Thoracic aorta (tissue), 2 donors: ENCODE measurements at places on chromosomes 2 and 18. TPM values are rescaled to one million over a fixed set of nuclear protein-coding genes. Genes with fewer than 3 reads are reported as not detected.

DNA sequence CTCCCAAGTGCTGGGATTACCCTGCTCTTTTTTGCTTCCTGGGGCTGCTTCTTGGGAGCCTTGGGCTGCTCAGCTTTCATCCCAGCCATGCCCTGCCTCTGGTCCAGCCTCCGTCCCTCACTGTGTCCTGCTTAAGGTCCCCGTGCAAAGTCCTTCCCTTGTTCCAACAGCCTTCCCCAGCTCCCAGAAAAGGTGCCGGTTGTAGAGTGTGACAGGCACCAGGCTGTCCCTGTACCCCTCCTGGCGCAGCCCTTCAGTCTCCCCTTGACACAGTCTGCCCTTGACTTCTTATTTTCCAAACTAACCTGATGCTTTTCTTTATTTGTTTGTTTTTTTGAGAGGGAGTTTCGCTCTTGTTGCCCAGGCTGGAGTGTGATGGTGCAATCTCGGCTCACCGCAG lies 20.1 kb upstream of the ALPI start:
- DNase-seq: no peak

DNA sequence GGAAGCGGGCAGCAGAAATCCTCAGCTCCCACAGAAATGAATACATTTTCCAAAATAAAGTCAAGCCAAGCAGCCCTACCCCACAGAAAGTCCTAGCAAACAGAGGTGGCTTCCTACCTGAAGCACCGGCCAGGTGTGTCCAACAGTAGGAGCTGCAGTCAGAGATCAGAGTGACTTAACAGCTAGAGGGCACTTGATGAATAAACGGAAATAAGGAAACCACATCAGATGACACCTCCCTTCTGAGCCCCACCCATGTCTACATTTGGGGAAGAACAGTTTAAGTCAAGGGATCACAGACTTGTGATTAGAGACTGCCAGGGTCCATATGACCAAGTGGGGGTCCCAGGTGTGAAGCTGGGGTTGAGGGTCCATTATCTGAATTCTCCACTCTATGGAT lies at the start of gene CXCR1:
TSS of gene CXCR1 (minus strand) at position 172 of the 400 bp plus-strand sequence. CDS start 1,751 bp downstream, outside the sequence.
- DNase-seq: no peak

- DNase-seq: no peak
Observed at GRCh38 chr2:239616729-239617128, 215.9 kb upstream of the HDAC4 start.

DNA sequence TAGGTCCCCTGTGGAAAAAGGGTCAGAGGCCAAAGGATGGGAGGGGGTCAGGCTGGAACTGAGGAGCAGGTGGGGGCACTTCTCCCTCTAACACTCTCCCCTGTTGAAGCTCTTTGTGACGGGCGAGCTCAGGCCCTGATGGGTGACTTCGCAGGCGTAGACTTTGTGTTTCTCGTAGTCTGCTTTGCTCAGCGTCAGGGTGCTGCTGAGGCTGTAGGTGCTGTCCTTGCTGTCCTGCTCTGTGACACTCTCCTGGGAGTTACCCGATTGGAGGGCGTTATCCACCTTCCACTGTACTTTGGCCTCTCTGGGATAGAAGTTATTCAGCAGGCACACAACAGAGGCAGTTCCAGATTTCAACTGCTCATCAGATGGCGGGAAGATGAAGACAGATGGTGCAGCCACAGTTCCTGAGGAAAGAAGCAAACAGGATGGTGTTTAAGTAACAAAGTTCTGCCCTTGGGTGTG lies 165.8 kb downstream of the RPIA start:
- no peak for DNase-seq

DNA sequence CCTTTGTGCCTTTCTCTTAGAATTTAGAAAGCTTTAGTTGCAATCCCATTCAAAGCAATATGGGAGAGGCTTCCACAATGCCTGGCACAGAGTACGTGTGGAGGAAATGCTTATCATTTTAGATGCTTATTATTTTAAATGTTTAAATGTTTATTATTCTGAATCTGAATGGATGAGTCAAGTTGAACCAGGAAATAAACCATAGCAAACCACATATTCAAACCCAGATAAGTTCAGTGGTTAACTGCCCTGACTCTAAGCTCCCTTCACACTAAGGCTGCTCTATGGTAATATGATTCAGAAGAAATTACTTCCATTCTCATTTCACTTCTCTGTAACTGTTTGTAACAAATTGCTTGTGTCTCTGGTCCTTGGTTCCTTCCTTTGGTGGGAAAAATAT lies 5.2 kb upstream of the PPP4R1 start:
- DNase-seq: no peak

DNA sequence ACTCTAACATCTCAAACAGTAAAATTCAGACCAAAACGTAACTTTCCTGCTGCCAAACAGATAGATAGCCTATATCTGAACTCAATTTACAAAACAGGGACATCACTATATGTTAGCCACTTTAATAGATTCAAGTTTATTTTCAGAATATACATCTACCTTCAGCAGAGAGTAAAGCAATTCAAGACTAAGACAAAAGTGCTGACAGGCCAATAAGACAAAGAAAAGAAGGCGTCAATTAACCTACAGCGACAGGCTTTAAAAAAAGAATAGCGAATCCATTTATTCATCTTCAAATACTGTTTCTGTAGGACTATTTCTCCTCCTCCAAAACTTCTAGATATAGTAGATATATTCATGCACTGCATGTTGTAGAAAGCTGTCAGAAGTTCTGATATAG lies 333.0 kb downstream of the GRB14 start:
- no peak for DNase-seq

GRCh38 chr2:42085706-42086487 lies 38.1 kb downstream of the PKDCC start:
- DNase-seq: no peak

DNA sequence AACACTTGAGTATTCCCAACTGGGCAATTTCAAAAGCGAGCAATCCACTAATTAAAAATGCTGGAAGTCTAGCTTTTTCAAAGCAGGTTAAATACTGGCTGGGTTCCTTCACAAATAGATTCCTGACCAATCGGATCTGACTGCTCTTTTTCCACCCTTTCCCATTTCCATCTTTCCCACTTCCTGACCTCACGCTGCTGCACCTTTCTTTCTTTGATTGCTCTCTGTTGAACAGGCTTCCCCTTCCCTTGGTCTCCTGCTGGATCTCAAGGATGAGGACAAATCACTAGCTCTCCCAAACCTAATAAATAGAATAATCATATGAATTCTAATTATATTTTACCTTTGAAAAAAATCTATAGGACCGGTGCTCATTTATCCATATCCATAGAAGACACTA lies 121.2 kb downstream of the TCF4 start:
- no peak for DNase-seq

GRCh38 chr2:46269544-46270273 lies 27.5 kb upstream of the EPAS1 start:
- no peak for DNase-seq

GRCh38 chr2:41580806-41581205 lies 467.0 kb upstream of the PKDCC start:
- no peak for DNase-seq

- DNase-seq: no peak
Observed at GRCh38 chr18:10032331-10033015, 118.7 kb downstream of the VAPA start.

- DNase-seq: no peak
Observed at GRCh38 chr2:122570641-122571040, 815.2 kb downstream of the TSN start.

DNA sequence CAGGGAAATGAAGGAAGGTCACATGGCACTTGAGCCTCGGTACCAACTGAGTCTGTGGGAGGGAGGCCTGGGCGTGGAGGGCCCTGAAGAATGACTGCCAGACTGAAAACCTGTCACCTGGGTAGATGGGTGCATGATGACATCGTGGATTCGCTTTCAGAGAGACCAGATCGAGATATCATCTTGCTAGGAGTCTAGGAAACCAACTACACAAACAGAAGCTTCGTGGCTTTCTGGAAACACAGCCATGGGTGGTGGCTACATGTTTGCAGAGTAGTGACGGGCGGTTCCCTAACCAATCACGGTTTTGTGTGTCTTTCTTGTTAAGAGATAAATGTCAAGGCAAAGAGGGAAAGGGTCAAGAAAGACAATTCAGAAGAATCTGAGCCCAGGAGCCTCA lies 155.0 kb downstream of the EIPR1 start:
- DNase-seq: no peak

DNA sequence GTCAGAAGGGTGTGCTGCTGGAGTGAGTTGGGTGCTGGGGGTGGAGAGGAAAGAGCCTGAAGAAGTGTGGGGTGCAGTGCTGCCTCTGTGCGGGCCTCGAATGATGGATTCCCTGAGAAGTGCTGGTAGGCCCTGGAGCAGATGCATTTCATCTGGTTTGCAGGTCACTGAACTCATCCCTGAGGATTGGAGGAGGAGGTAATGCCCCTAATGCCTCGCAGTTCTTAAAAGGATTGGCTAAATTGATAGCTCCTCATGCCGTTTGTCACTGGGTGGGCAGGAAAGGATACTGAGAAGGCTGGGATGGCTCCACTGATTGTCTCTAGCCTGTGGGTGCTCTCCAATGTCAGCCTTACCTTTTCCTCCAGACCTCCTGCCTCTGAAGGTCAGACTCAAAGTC lies 74.1 kb downstream of the CTIF start:
- DNase-seq: no peak

DNA sequence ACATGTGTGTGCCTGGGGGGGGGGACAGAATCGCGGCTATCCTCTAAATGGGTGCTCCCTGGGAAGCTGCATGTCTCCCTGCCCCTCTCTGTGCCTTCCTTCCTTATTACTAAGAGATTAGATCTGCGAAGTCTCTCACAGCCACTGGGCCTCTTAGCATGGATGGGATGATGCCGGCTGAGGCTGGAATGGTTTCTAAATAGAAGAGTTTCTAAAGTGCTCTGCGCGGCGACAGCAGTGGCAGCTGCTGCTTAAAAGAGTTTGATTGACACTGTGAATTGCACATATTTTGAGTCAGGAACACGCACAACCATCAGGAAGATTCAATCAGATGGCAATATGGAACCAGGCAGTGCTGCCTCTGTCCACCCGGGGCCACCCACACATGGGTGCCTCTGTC lies 163.8 kb downstream of the CLIP4 start:
- no peak for DNase-seq

GRCh38 chr18:42437001-42437400 lies 482.0 kb downstream of the PIK3C3 start:
- DNase-seq: no peak

DNA sequence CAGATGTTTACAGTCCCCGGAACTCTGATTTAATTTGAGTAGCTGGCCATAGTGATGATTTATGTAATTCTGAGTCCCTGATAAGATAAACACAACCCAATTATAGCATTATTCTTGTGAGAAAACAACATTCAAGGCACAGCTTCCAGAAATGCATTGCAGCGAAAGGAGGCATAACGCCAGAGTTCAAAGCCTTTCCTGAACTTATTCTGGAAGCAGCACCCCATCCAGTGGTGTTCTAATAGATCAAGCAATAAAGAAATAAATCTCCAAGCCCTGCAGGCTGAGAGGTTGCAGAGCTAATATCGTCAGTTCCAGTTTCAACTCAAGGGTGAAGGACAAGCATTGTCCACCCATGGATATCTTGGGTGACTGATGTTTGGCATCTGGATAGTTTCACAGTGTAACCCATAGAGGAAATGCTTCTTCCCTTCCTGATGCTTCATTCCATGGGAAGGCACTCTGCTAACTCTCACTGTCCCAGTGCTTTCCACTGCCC lies 18.8 kb downstream of the CDH2 start:
- DNase-seq: no peak

Gene HRH4
- total RNA-seq: 2.5 TPM

Gene NIFK
- 83.2 TPM for total RNA-seq

Gene NT5C1B
- total RNA-seq: not detected

Gene DRC1
- not detected for total RNA-seq

Gene KCMF1
- total RNA-seq: 46.7 TPM

Gene SNORC
- 0.63 TPM for total RNA-seq

Gene SH3BP4
- 32.4 TPM for total RNA-seq

Gene POTEI
- total RNA-seq: not detected

Gene GALR1
- under 0.01 TPM for total RNA-seq

Gene CWC22
- 20.0 TPM for total RNA-seq
